ENCODE measurements at places on chromosomes 5 and 9.

DNA sequence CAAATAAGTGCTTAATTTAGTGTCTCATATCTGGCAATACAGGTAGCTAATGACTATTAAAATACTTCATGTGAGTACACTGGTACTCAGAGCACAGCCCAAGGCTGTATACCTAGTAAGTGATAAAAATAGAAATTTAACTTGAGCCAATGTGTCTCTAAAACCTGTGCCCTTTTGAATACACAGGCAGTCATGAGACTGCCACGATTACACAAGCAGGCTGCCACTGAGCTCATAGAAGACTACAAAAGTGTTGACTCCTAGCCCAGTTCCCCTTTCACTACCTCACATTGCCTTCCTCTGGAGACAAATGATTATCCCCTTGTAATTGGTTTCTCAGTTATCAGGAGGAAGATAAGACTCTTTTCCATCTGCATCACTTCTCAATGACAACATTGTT lies 66.3 kb upstream of the PAPPA start:
- no peak overlapping the region for H3K4me3 ChIP-seq
- no peaks in the 10 kb centered on the region for H3K27me3 ChIP-seq
- no peak for DNase-seq

GRCh38 chr9:31304576-31304975 lies 1079.9 kb upstream of the ACO1 start:
- H3K27ac ChIP-seq, result no peak overlapping the region
- H3K36me3 ChIP-seq, result no peaks in the 10 kb centered on the region
- no peaks in the 10 kb centered on the region for H3K27me3 ChIP-seq
- H3K4me1 ChIP-seq, result no peaks in the 10 kb centered on the region
- no peak overlapping the region for H3K4me3 ChIP-seq
- DNase-seq, result no peak

DNA sequence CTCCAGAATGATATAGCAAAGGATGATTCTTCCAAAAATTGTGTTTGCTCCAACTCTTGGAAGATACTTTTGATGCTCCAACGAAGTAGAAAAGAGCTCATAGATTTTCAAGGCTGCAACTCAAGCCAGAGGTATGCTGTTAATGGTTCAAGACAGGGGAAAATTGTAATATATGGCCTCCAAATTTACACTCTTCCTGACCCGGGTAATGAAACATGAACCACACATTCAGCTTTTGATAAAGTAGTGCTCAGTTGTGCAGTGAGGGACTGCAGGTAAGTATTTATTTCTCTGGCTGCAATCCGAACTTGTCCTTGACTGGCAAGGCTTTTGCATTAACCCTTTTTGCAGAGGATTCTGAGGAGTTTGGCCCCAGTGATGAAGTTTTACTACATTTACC lies 446.4 kb downstream of the RASEF start:
- no peak overlapping the region for H3K27ac ChIP-seq
- DNase-seq, result no peak
- no peaks in the 10 kb centered on the region for H3K36me3 ChIP-seq
- H3K4me3 ChIP-seq, result no peak overlapping the region

GRCh38 chr5:180411948-180412347 lies 58.8 kb upstream of the GFPT2 start:
- H3K36me3 ChIP-seq, result no peaks in the 10 kb centered on the region
- no peak for DNase-seq
- H3K4me1 ChIP-seq, result no peaks in the 10 kb centered on the region
- no peaks in the 10 kb centered on the region for H3K27me3 ChIP-seq
- no peak overlapping the region for H3K27ac ChIP-seq
- no peak overlapping the region for H3K4me3 ChIP-seq

- H3K4me1 ChIP-seq, result no peaks in the 10 kb centered on the region
- no peak for DNase-seq
- H3K27ac ChIP-seq, result no peak overlapping the region
Observed at GRCh38 chr9:10265153-10265631, 347.6 kb downstream of the PTPRD start.

GRCh38 chr9:125603478-125604021 lies 103.5 kb downstream of the MAPKAP1 start:
- H3K4me1 ChIP-seq, result peaks cover 7% of the 10 kb centered on the region
- no peak overlapping the region for H3K4me3 ChIP-seq
- H3K27me3 ChIP-seq, result no peaks in the 10 kb centered on the region
- no peak for DNase-seq
- H3K36me3 ChIP-seq, result no peaks in the 10 kb centered on the region

GRCh38 chr9:112750764-112751055 lies 150 bp downstream of the SNX30 start:
- no peaks in the 10 kb centered on the region for H3K36me3 ChIP-seq
- peaks cover 4% of the 10 kb centered on the region for H3K4me1 ChIP-seq

GRCh38 chr5:109852371-109853155 lies 162.8 kb downstream of the MAN2A1 start:
- no peak for DNase-seq
- H3K27ac ChIP-seq, result no peak overlapping the region
- H3K36me3 ChIP-seq, result peaks cover 7% of the 10 kb centered on the region
- no peak overlapping the region for H3K4me3 ChIP-seq
- H3K27me3 ChIP-seq, result no peaks in the 10 kb centered on the region
- peaks cover 4% of the 10 kb centered on the region for H3K4me1 ChIP-seq

- no peak overlapping the region for H3K4me3 ChIP-seq
- peak; percentile 51 for DNase-seq
- H3K4me1 ChIP-seq, result peaks cover 12% of the 10 kb centered on the region
- H3K27me3 ChIP-seq, result no peaks in the 10 kb centered on the region
Observed at GRCh38 chr9:107674721-107675277, 185.2 kb upstream of the KLF4 start.

- no peak overlapping the region for H3K27ac ChIP-seq
- no peaks in the 10 kb centered on the region for H3K36me3 ChIP-seq
- no peaks in the 10 kb centered on the region for H3K4me1 ChIP-seq
Observed at GRCh38 chr5:152083231-152083630, 158.6 kb upstream of the GLRA1 start.

DNA sequence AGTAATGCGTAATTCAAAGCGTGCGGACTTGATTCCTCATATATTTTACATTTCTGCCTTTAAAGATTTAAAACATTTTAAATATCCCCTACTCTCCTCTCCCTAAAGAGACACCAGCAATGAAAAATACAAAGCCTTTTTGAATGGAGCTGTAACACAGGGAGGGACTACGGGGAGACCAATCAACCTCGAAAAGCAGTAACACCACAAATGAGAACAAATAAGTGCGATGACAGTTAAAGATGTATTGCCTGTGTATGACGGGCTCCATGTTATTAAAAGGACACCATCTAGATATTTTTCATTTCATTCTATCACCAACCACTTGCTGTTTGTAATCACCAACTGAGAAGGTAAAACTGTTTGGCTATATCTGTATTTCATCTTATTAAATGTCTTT lies 230.3 kb upstream of the TBCA start:
- no peaks in the 10 kb centered on the region for H3K36me3 ChIP-seq
- no peak overlapping the region for H3K4me3 ChIP-seq
- peaks cover 3% of the 10 kb centered on the region for H3K4me1 ChIP-seq
- H3K27me3 ChIP-seq, result no peaks in the 10 kb centered on the region
- DNase-seq, result no peak
- no peak overlapping the region for H3K27ac ChIP-seq

- H3K36me3 ChIP-seq, result no peaks in the 10 kb centered on the region
- H3K4me1 ChIP-seq, result no peaks in the 10 kb centered on the region
- no peak overlapping the region for H3K4me3 ChIP-seq
- no peaks in the 10 kb centered on the region for H3K27me3 ChIP-seq
Observed at GRCh38 chr9:32351845-32352244, 32.6 kb upstream of the ACO1 start.

GRCh38 chr5:113179156-113179555 lies 202.6 kb downstream of the DCP2 start:
- H3K27ac ChIP-seq, result no peak overlapping the region
- H3K4me3 ChIP-seq, result no peak overlapping the region
- peaks cover 5% of the 10 kb centered on the region for H3K4me1 ChIP-seq

DNA sequence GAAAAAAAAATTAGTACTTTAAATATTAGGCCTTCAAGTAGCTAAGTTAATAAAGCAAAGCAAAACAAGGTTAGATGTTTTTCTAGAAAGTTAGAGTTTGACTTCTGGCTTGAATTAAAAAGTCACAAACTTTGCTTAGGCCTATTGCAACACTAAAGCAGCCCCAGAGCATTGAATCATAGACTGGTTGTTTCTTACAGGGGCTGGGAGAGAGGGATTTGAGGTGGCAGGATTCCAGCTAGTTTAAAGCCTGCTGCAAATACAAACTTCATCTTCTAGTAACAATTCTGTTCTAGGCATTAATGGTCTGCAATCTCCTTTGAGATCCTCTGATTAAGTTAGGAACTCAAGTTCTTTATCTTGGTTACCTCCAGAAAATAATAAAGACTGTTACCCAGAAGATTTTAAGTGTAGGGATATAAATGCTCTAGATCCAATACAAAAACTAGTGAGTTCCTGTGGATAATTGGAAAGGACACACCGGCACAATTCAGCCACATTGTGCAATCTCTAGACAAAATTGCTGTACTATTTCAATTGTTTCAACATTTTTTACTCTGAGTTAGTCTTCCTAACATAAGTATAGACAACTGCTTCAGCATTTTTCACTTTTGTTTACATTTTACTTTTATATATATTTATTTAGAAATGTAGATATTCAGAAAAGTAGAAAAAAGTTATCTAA lies 12.6 kb downstream of the OR13C5 start:
- no peaks in the 10 kb centered on the region for H3K27me3 ChIP-seq
- no peaks in the 10 kb centered on the region for H3K36me3 ChIP-seq
- H3K4me1 ChIP-seq, result no peaks in the 10 kb centered on the region
- no peak overlapping the region for H3K27ac ChIP-seq
- no peak for DNase-seq

DNA sequence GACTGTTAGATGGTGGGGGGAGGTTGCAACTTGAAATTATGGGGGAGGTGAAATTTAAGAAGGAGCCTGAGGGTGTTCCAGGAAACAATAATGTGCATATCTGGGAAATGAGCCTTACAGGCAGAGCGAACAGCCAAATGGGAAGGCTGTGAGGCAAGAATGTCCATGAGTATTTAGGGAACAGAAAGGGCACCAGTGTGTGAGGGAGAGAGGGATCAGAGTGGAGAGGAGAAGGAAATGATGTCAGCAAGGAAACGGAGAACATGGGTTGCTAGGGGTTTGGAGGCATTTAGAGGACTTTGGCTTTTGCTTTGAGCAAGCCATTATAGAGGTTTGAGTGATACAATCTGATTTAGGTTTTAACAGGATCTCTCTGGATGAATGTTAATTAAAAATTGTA lies 285.4 kb downstream of the TLE4 start:
- H3K27me3 ChIP-seq, result no peaks in the 10 kb centered on the region
- no peak overlapping the region for H3K4me3 ChIP-seq
- H3K27ac ChIP-seq, result no peak overlapping the region
- DNase-seq, result no peak

DNA sequence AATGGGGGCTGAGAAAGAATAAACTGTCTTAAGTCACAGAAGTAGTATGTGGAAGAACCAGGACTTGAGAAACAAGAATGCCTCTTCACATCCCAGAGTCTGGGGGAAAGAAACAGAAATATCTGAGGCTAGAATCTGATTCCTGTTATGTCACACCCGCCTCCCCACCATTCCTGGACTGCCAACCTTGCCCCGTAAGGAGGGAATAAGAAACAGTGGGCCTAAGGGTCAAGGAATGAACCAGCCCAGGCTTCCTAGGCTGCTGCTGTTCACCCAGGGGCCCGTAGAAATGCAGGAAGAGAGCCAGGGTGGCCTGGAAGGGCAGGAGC lies 4.3 kb downstream of the PCDH1 start:
- H3K4me1 ChIP-seq, result peaks cover 37% of the 10 kb centered on the region
- DNase-seq, result no peak
- H3K27ac ChIP-seq, result peak overlapping the region; percentile 50
- H3K36me3 ChIP-seq, result peaks cover 2% of the 10 kb centered on the region
- H3K4me3 ChIP-seq, result no peak overlapping the region

DNA sequence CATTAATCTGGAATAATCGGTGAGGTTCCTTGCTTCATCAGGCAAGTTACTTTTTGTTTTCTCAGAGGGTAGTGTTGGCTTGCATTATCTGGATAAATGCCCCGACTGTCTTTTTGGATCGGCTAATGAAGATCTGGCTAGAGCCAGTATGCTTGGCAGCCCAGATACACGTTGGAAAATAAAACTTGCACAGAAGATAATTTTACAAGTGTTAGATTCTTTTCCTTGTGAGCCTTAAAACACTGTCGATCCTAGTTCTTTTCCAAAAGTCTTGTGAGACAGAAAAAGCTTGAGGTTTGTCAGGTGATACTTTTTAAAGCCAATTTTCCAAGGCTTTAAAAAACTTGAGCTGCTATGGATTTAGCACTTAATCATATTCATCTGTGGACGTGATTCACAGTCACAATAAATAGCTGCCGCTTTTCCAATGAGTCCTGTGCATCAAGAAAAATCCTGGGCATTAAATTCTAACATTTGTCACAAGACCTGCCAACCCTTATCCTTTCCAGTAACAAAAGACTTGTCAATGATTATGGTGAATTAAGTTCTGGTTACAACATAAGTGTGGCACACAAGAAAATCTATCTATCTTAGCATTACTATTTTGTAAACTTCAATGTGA lies 68.5 kb downstream of the PRLR start:
- H3K36me3 ChIP-seq, result no peaks in the 10 kb centered on the region
- no peak overlapping the region for H3K27ac ChIP-seq
- no peaks in the 10 kb centered on the region for H3K27me3 ChIP-seq
- no peak for DNase-seq

GRCh38 chr5:54001976-54002775 lies 308.2 kb downstream of the ARL15 start:
- DNase-seq, result no peak
- H3K4me1 ChIP-seq, result peaks cover 3% of the 10 kb centered on the region
- no peaks in the 10 kb centered on the region for H3K36me3 ChIP-seq
- no peaks in the 10 kb centered on the region for H3K27me3 ChIP-seq

DNA sequence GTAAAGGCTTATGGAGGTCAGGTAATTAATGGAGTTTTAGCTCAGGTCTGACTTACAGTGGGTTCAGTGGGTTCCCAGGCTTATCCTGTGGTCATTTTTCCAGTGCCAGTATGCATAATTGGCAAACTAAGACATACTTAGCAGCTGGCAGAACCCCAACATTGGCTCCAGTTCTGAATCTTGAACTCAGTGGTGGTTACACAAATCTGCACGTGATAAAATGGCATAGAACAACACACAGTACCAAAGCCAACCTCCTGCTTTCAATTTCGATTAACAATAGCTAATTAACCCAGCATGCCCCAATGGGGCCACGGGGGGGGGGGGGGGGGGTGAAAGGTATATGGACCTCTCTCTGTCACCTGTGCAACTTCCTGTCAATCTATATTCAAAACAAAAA lies 19.0 kb upstream of the BARX1 start:
- H3K27ac ChIP-seq, result no peak overlapping the region
- no peak overlapping the region for H3K4me3 ChIP-seq
- H3K4me1 ChIP-seq, result no peaks in the 10 kb centered on the region
- H3K36me3 ChIP-seq, result no peaks in the 10 kb centered on the region

DNA sequence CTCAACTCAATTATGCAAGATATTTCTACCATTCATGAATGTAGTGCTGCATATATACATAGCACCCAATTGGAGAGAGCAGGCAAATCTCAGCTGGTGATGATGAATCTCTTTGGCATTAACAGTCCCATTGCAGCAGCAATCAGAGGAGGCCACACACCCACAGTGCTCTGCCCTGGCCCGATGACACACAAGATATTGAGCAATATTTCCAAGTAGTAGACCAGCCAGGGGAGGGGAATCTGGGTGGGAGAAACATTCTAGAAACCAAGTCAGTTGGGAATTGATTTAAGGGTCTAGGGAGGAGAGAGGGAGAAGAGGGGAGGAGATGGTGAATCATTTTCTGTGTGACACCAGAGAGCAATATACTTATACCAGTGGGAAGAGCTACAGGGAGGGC lies 14.9 kb upstream of the C5orf63 start:
- H3K36me3 ChIP-seq, result no peaks in the 10 kb centered on the region
- H3K27ac ChIP-seq, result no peak overlapping the region
- no peak for DNase-seq
- peaks cover 3% of the 10 kb centered on the region for H3K4me1 ChIP-seq

GRCh38 chr5:95531491-95531890 lies 23.3 kb downstream of the SKIC3 start:
- no peak overlapping the region for H3K27ac ChIP-seq
- no peak for DNase-seq
- no peak overlapping the region for H3K4me3 ChIP-seq
- peaks cover 14% of the 10 kb centered on the region for H3K36me3 ChIP-seq
- no peaks in the 10 kb centered on the region for H3K27me3 ChIP-seq
